H54 (cell line): ENCODE measurements at places on chromosomes 12 and 14.

GRCh38 chr14:63209160-63209559 lies 4.9 kb downstream of the RHOJ start:
- DNase-seq, result no peak

DNA sequence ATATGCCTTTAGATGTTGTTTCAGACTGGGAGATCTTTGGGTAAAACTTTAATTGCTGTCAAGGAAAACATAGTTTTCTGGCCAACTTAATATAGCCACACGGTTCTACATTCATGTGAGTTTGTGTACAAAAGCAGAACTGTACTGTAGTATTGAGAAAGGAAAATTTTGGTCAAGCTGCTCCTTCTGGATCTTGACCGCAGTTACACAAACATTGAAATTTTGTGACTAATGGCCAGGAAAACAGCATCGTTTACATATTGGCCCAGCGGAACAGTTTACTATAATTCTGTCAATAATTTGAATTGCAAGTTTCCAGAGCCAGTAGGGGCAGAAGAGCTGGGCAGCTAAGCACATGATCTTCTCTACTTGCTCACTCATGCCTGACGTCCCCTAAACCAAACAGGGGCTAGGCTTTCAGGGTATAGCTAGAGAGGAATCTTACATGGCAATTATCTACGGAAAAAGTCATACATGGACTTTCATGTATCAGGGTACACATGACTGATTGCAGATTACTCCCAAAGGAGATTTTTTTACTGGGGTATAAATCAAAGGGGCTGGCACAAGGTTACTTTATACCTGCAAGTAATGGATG lies 11.4 kb upstream of the ART4 start:
- no peak for DNase-seq

GRCh38 chr14:23299211-23299957 lies 3.3 kb downstream of the PPP1R3E start:
- DNase-seq, result no peak

DNA sequence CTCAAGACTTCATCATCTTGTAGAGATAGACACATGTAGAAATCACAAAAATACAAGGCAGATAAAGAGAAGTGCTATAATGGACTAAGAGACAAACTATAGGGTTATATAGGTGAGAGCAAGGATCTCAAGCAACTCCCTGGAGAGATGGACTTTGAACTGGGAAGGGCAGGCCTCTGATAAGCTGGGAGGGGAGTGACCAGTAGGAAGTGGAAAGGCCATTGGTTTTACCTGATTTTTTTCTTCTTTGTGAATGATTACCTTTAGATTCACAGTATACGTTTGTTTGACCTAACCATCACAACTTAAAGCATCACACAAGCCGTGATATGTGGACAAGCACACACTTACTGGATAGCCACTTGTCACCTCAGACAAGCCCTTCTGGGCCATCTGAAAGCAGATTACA lies 5.2 kb upstream of the TEP1 start:
- DNase-seq, result no peak

- DNase-seq, result no peak
Observed at GRCh38 chr12:97985834-97986233, 523.2 kb downstream of the RMST start.

DNA sequence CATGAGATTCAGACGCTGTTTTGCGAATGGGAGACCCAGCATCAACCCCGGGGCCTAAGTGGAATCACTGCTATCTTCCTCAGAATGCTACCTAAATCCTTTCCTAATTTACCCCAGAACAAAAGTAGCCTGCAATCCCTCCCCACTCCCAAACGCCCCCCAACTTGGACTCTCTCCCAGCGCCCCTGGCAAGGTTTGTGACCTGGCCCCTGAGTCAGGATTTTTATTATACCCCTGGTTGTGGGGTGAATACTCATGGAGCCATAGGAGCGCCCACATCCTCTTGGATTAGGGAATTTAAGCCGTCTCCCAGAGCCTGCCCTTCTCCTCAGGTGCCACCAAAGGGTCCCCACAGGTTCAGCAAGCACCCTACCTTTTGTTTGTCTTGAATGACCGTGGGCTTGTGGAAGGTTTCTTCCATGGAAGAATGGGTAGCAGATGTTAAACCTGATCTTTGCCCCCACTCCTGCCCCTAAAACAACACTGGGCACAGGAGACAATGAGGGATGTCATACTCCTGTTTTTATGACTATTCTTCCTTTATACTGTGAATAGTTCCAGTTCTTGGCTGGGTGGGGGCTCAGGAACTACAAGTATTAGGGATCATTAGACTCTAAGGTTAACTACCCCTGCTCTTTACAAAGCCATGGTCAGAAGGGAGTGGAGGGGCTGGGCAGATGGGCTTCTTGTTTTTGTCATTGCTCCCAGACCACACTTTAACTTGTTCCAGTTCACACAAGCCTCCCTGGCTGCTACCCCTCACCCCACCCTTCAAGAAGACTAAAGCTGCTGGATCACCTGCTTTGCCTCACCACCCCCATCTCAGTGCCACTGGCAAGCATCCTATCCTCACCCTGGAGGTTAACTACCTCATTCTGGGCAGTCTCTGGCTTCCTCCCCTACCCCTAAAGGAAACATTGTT lies 630 bp downstream of the MYL6B start:
- no peak for DNase-seq

- DNase-seq, result no peak
Observed at GRCh38 chr12:124558313-124558712, 9.1 kb downstream of the NCOR2 start.

GRCh38 chr14:102363182-102363943 lies 622 bp downstream of the TECPR2 start:
- peak; percentile 45 for DNase-seq

DNA sequence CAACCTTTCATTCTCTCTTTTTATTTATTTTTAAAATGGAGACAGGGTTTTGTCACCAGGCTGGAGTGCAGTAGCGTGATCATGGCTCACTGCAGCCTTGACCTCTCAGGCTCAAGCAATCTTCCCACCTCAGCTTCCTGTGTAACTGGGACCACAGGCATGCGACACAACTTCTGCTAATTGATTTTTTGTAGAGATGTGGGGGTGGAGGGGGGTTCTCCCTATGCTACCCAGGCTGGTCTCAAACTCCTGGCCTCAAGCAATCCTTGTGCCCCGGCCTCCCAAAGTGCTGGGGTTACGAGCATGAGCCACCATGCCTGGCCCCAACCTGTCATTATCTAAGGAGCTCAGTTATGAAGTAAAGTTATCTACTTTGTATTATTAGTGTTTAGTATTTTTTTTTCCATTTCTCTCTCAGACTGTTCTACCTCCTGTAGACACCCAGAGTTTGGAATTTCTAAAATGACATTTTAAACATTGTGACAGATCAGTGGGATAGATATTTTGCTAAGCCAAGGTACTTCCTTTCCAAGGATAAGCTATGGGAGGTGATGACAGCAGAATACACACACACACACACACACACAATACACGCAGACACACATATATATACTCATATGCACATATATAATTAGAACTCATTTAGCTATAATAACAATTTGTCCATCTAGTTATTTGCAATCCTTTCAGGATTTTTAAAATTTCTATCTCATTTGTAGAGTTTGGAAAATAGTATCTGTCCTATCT lies 2.1 kb upstream of the USP44 start:
- DNase-seq, result no peak

- no peak for DNase-seq
Observed at GRCh38 chr12:6177642-6178358, 22.4 kb upstream of the CD9 start.

DNA sequence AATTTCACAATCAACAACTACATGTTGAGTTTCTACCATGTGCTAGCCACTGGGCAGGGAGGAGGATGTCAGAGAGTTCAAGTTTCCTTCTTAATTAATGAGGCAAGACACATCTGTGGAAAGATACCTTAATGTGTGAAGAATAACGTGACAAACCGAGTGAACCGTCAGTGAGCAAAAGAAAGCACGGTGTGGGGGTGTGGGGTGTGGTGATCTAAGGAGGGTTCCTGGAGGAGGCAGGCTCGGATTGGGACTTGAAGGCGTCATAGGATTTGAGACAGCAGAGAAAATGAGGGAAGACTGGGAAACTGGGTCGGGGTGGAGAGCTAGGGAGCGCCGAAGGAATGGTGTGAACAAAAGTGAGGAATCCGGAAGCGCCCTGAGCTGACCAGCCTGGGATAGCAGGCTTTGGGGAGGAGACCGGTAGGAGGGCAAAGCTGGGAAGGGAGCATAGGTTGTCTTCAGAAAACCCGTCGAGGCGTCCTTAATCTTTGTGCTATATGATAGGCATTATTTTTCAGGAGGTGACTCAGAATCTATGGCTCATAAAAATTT lies 22.3 kb downstream of the GALNT8 start:
- DNase-seq, result no peak

DNA sequence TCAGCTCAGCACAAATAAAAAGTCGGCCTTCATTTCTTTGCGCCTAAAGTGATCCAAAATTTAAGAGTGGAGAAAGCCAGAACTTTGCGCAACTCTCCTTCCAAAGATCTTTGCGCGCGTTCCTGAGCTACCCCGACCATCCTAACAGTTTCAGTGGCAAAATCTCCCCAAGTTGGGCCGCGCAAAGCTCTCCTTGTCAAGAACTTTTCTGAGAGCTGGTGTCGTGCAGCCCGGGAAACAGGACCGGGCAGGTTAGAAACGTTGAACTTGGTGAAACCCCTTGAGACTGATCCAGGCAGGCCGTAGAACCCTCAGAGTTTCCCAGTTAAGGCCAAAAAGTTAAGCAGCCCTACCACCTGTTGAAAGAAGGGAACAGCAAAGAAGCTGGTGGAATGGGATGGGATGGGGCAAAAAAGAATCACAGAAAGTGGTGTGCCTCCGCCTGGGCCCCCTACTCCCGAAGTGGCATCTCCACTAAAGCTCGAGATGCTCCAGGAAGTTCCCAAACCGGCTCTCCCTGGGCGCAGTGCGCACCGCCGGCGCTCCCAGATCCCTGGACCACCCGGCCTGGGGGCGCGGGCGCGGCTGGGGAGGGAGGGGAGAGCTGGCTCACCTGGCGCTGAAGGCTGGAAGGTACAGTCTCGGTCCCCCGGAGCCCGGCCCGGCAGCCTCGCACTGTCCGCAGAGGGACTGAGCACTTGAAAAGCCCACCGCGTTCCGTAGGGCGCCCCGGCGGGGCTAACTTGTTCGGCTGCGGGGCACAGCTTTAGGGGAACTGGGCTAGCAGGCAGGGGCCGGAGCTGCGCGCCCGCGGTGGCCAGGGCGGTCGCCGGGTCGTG lies 768 bp downstream of the DBX2 start:
- DNase-seq, result no peak

DNA sequence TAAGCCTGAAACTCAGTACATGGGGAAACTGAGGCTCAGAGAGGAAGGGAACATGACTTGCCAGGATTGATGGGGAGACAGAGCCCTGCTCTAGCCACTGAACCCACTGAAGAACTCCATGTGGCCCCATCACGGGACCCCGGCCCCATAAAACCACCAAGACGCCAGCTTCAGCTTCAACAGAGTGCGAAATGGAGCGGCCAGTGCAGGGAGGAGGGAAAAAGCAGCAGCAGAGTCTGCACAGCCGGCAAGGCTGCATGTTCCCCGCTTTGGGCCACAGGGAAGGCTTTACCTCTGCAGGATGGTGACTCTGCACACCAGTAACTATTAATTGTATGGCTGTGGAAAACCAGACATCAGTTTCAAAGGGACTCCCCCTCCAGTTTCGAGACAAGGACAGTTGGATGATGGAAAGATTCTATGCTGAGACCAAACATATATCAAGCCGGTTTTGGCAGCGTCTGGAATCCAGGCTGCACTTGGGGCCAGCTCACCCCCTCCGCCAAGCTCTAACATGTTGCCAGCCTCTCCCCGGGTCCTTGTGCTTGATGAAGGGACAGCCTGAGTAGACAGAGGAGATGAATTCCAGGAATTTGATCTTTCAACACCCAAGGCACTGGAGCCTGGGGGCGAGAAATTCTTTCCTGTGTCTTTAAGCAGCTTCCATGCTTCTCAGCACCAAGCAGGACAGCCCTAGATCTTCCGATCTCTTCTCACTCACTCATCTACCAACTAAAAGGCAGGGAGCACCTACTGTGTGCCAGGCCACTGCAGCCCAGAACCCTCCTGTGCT lies 55.7 kb upstream of the BCL11B start:
- no peak for DNase-seq

DNA sequence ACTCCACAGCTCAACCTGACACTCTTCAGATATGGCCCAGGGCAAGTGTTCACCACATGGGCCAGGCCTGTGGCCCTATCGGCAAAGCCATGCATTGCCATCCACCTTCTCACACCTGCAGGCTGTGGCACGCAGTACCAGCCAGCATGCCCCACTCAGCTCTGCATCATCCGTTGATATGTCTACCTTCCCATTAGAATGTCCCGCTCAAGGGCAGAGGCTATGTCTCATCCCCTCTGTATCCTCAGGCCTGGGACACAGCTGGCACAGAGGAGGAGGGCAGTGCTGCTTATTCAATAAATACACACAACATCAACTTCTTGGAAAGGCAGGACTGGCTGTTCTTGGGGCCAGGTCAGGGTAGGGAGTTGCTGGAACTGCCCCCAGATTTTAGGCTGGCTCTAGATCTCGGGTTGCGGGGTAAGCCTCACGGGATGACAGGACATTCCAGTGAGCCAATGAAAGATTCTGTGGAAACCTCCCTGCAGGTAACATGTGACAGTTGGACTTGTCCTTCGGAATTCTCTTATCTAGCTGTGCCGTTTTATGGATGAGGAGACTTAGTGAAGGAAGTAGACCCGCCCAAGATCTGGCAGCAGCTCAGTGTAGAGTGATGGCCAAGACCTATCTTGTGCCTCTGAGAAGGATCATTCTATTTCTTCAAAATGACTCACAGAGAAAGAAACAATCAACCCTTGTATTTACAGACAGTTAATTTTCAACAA lies 25.6 kb downstream of the SYNE3 start:
- no peak for DNase-seq

DNA sequence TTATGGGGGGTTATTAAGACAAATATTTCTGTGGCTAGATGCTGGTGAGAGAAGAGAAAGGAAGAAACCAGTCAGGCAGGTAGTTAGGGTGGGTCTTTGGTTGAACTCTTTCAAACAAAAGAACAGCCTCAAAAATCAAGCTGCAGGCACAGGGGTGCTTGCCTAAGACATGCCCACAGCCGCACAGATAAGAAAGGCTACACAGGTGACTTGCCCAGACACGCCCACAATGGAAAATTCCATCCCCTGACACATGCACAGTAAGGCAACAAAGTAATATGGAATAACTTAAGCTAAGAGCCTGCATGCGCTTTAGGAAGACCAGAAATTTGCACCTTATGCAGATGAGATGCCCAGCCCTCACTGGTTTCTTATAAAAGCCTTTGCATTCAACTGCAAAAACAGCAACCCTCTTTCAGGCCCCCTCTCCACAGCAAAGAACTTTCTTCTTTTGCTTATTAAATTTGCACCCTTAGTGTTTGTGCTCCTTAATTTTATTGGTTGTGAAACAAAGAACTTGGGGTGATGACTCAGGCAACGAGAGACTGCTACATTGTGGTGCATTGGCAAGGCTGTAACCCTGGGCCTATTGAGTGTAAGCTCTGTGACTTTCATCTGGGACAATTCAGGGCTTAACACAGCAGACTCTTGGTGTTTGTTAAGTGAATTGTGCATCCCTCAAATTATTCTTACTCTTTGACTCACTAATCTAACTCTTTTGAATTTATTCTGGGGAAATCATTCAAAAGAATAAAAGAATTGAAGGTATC lies 149.4 kb downstream of the RPAP3 start:
- no peak for DNase-seq
